ENCODE measurements at places on chromosomes 5 and 9.
A peak's percentile ranks its signal among the peaks of the same experiment; 100 is the strongest.

GRCh38 chr9:90325913-90326653 is 316.5 kb downstream of the DIRAS2 start:
- DNase-seq = no peak

DNA sequence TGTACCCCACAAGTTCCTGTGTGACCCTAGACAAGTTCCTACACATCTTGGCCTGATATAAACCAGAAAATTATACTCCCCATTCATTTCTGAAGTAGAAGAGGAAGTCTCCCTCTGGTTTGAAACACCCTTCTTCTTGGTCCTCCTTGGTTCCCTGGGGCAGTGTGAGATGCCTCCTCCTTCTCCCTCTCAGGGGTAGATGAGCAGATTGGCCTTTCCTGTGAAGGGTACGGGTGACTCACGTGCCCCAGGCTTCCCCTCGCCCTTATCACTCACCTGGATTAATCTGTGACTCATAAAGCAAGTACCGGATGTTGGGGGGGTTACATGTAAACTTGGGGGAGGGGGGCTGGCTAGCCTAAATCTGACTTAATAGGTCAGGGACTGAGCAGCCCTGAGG is 11.1 kb upstream of the AQP3 start:
- peak; percentile 67 for DNase-seq

DNA sequence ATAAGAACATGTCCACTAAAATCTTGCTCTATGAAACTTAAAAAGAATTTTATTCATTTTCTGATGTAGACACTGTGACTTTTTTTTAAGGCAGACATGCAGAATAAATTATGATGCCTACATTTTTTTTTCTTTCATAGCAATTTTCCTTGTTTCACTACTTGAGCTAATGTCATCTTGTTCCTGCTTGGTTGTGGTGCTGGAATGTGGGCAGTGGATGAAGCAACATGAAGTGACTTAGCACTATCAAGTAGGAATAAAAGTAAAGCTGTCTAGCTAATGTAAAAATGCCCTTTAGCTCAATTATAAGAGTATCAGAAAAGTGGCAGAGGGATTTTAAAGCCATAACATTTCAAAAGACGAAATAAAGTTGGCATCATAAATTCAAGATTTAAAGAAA is 191.0 kb downstream of the ADAMTS6 start:
- no peak for DNase-seq

DNA sequence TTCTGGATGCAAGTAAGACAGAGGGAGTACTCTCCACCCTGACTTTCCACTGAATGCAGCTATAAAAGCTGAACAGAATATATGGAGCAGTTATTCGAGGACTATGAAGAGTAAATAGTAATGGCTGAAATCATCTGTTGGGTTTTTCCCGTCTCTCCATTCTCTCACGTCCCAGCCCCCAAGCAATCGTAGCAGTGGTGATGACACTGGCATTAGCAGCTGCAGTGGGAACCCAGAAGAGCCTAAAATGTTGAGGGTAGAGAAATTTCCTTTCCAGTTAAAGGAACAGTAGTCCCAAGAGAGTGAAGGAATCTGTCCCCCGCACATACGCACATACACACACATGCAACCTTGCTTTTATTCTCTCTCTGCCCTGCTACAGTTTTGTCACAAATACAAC is 33.2 kb downstream of the MED27 start:
- DNase-seq = no peak

GRCh38 chr9:121674952-121675351 is 23.5 kb downstream of the DAB2IP start:
- no peak for DNase-seq

DNA sequence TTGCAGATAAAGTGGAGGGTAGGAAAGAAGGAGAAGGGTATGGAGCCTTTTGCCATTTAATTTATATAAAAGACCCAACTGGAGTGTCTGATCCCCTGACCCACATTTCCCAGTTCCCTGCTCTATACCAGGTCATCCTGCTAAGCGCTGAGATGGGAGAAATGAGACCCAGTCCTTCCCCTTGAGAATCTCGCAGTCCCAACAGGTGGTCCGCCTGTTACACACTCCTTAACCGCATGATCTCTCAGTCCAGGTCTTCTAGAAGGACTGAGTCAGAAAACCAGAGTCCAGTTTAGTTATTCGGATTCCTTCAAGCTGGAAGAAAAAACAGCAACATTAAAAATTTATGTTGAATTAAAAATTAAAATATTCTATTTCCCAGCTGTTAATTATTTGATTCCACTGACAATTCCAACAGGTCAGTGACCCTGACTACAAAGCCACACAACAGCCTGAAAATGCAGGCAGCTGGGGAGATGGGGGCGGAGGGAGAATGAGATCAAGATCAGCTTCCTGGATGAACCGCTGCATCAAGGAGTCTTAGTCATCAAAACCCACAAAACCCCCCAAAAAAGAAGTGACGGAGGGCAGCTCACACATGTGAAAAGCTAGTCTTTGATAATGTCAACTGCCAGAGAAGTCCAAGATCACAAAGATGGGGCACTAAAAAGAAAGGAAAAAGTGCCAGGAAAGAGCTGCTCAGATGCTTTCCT is 44.0 kb downstream of the GGTA1 start:
- peak; percentile 24 for DNase-seq

DNA sequence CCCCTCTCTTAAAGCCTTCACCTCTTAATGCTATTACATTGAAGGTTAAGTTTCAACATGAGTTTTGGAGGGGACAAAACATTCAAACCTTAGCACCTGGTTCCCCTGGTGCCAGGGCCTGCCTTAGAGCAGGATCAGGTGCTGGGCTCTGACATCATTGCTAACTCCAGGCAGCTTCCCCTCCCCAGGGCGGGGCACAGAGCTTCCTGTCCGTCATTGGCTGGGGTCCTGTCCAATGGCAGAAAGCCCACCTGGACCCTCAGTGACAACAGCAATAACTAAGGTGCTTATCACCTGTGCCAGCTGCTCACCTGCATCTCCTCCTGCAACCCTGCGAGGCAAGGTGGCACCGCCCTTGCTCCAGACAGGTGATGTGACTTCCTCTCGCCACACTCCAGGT is 177.4 kb downstream of the NSG2 start:
- DNase-seq = no peak

- no peak for DNase-seq
Measured at GRCh38 chr9:81613002-81613812, 76.1 kb downstream of the TLE1 start.

DNA sequence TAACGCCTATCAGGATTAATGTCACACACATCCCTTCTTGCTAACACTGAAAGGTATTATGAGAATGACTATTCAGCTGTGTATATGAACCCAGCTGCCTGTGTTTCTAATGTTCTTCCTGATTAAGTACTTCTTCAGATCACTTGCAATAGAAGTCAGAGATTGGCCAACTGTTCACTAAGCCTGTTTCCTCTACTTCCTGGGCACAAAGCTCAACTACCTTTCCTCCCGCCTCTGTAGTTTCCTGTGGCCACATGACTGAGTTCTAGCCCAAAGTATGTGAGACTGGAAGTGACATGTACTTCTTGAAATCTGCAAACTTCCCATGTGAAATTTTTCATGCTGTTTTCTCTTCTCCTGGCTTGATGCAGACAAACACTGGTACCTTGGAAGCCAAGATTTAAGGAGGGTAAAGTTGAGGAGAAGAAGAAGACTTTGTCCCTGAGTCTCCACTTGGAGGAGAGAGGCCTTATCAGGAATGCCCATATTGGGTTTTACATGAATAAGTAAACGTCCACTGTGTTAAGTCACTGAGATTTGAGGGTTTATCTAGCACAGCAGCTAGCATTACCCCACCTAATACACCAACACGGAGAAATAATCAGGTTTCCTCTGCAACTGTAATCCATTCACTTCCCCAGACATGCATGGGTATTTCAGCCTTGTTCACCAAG is 58.6 kb downstream of the SLIT3 start:
- DNase-seq = no peak

GRCh38 chr5:149389552-149390495 is 10.7 kb upstream of the IL17B start:
- no peak for DNase-seq

DNA sequence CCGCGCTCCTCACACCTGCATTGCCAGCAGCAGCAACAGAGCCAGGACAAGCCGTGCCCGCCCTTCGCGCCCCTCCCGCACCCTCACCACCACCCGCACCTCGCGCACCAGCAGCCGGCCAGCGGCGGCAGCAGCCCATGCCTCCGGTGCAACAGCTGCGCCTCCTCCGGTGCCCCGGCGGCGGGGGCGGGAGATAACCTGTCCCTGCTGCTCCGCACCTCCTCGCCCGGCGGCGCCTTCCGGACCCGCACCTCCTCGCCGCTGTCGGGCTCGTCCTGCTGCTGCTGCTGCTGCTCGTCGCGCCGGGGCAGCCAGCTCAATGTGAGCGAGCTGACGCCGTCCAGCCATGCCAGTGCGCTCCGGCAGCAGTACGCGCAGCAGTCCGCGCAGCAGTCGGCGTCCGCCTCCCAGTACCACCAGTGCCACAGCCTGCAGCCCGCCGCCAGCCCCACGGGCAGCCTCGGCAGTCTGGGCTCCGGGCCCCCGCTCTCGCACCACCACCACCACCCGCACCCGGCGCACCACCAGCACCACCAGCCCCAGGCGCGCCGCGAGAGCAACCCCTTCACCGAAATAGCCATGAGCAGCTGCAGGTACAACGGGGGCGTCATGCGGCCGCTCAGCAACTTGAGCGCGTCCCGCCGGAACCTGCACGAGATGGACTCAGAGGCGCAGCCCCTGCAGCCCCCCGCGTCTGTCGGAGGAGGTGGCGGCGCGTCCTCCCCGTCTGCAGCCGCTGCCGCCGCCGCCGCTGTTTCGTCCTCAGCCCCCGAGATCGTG is 517 bp downstream of the KCNN2 start:
- no peak for DNase-seq

GRCh38 chr9:91119142-91119541 is 242.6 kb downstream of the AUH start:
- no peak for DNase-seq

GRCh38 chr9:95316794-95317118 is 753 bp downstream of the FANCC start:
- DNase-seq = peak; percentile 1

DNA sequence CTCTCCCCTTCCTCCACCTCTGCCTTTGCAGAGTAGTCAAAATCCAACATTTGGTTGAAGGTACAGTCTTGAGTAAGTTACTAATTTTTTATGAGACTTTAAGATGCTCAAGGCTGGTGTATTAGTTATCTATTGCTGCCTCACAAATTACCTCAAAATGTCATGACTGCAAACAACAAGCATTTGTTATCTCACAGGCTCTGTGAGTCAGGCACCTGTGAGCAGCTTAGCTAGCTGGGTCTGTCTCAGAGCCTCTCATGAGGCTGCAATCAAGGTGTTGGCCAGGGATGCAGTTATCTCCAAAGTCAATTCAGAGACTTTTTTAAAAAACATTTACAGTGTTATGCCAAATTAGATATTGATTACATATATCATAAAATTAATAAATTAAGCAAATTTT is 371.3 kb upstream of the RGMB start:
- no peak for DNase-seq

DNA sequence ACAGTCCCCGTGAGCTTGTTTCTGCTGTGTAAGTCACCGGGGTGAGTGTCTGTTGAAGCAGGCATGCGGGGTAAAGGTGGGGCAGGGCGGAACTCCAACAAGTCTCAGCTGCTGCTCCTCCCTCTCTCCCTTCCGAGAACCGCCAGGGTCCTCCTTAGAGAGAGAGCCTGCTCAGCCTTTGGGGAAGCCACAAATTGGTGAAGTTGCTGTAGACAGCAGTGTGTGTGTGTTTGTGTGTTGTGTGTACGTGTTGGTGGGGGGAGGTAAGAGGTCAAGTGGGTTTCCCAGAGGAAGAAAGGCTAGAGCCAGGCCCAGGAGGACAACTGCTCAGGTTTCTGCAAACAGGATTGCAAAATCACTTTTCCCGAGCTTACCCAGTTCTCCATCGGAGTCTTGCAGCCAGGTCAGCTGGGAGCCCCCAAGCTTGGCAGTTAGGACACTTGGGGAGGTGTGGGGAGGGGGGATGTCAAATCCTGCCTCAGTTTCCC is 38.9 kb upstream of the DAB2IP start:
- no peak for DNase-seq

GRCh38 chr5:94793113-94793815 is 174.8 kb downstream of the SLF1 start:
- no peak for DNase-seq

GRCh38 chr9:133726401-133727276 is 11.5 kb downstream of the SARDH start:
- peak; percentile 27 for DNase-seq

DNA sequence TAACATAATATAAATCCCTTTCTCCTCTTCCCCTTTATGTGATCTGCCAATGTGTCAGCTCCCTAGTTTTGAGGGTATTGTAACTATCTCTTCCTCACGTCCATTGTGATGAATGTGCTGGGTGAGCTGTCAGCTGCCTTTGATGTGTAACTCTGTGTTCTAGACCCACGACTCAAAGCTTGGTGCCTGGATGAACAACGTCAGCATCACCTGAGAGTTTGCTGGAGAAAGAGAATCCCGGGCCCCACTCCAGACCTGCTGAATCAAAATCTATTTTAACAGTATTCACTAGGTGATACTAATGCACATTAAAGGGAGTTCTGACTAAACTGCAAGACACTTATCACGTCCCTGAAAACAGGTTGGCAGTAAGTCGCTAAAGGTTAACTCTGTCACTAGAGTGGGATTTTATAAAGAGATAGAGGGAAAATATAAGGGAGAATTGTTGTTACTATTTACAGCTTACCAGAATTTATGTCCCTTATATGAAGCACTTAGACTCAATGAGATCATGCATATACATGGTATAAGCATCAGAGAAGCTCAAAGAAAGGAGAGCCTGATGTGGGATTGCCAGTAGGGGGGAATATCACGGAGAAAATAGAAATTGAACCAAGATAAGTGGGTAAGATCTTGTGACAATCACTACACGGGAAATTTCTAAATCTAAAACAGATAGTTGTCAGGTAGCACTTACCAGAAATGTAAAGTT is 423.8 kb upstream of the SLC30A5 start:
- DNase-seq = no peak

DNA sequence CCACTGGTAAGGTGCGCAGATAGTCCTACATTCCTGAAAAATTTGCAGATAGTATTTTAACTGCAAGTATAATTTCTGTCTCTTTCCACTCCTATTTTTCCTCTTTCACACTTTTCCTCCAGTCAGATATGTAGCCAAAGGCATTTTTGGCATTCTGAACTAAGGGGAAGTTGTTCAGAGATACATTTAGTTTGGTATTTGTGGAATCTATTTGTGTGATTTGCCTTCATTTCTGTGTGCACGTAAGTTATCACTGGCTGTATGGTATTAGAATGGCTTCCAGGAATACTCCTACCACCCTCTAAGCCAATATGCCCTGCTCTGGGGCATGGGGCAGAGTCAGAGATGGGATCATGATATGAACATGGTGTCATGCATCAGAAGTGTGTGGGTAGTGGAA is 45.8 kb upstream of the GRAMD2B start:
- DNase-seq = no peak

GRCh38 chr9:19255821-19256220 is 25.3 kb downstream of the DENND4C start:
- no peak for DNase-seq

All from stimulated activated CD8-positive, alpha-beta memory T cell treated with anti-CD3 and anti-CD28 coated beads, Interleukin-15, amount 100 ng/mL, for 4 hours (primary cell).